ENCODE measurements at places on chromosomes 2 and 18.

- DNase-seq: no peak
These were observed 158.0 kb upstream of the RBMS1 start for GRCh38 chr2:160651416-160652200.

GRCh38 chr2:31037058-31037457, 101.2 kb downstream of the GALNT14 start:
- DNase-seq: no peak

DNA sequence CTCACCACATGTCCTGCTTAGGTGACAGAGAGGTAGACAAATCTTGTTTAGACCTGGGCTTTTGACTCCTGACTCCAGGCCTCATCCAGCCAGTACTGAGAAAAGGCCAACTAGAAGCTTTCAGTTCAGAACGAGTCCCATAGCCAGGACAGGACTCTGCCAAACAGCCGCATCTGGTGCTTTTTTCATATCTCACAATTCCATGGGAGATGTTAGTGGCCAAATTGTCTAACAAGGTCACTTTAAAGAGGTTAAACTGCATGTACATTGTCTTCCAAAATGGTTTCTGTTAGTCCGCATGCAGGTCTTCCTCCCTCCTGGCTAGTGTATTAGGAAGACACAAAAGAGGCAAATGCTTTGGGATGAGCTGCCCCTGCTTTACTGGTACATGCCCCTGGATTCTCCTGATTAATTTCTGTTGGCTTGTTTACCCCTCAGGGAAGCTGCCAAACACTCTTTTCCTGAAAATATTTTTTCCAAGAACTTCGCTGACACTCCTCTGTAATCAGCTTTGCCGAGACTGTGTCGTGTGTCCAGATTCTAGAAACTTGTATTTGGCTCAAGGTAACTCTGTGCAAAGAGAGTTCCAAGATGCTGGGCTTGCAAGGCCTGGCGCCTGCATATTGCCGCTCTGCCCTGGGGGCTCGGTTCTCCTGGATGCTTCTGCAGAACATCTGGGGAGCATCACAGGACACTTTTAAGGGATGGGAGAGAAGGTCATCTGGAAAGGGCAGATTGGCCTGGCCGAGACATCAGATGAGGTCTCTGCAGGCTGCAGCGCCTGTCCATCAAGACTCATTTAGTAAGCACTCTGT, 209.2 kb upstream of the APCDD1 start:
- no peak for DNase-seq

DNA sequence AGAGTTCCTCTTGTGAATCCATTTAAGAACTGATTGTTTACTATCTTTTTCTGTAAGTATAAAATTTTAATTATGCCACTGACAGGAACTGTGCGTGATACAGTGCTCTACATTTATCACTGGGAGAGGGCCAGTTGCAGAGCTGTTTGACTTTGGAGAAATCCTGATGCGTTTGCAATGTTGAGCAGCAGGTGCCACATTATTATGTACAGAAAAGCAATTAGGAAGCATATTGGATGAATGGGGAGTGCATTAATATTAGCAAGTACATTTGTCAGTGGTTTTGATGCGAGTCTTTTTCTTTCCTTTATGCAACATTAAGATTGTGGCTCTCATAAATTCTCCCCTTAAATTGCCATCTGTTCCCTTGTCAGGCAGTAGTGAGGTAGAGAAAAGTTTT, 302.3 kb upstream of the FANCL start:
- peak; percentile 56 for DNase-seq

GRCh38 chr2:196333397-196333796, 162.0 kb upstream of the STK17B start:
- DNase-seq: no peak

GRCh38 chr2:217168496-217168895, 308.6 kb upstream of the TNP1 start:
- no peak for DNase-seq

DNA sequence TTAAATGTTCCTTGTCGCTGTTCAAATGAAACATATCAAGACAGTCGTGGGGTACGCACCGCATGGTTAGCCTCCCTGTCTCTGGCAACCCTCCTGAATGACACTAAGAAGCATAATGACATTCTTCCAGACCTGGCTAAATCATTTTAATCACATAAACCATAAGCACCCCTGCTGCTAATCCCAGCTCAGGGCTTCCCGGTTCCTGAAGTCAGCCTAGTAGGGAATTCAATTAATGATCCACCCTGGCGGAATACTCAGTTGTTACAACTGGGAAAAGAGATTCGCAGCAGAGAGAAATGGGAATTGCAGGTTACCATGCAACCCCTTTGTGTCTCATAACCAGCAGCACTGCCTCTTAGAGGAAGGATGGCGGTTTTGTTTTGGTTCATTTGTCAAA, 200.8 kb upstream of the AGAP1 start:
- no peak for DNase-seq

Data from NCI-H1105 (cell line).